ENCODE measurements at places on chromosomes 13 and 19.
A peak's percentile ranks its signal among the peaks of the same experiment; 100 is the strongest.

DNA sequence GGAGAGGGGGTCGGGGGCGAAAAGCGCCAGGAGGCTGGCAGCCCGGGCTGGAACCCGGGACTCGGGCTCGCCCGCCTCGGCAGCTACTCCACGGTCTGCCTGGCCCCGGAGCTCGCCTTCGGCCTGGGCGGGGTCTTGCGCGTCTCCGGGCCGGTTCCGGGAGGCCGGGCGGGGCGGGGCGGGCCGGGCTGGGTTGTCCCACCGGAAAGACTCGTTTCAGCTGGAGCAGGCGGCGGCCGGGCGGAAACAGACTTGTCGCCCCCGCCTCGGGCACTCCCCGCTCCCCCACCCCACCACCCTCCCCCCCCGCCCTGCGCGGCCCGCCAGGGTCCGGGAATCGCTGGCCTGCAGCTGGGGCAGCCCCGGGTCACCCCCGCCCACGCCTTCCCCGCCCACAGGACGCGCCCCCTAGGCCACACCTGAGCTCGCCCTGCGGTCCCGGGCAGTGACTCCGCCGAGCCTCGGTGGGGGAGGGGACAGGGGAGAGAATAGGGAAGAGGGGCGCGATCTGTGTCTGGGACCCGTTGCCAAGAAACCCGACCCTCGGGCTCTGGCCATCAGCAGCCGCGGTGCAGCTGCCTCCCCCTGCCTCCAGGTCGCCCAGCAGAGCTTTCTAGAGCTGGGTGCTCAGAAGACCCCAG lies 109.4 kb downstream of the KCTD15 start:
- peak; percentile 20 for DNase-seq

DNA sequence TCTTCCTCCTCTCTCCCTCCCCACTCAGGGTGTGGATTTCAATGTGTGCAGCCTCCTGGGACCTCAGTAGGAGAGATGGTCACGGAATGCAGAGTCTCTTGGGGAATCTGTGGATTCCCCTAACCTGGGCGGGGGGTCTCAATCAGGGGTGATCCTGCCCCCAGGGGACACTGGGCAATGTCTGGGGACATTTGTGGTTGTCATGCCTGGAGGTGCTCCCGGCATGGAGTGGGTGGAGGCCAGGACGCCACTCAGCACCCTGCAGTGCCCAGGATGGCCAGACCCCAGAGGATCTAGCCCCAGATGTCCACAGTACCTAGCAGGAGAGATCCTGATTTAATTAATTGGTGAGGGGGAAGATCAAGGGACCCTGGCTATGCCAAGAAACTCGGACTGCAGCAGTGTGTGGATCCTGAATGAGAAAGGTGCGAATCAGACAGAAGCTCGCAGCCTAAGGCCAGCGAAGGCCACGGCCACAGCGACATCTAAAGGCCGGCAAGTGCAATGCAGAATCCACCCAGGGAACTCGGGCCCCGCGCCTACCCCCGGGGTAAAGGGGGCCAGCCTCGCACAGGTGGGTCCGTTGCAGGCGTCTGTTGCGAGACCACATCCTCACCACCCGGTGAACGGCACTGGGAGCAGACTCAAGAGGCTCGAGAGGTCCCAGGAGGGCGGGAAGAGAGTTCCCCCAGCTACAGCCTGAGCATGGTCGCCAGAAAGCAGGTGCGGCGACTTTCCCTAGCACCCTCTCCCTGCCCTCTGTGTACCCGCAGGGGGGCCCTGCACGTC lies 88.8 kb downstream of the GNG7 start:
- peak; percentile 47 for DNase-seq

DNA sequence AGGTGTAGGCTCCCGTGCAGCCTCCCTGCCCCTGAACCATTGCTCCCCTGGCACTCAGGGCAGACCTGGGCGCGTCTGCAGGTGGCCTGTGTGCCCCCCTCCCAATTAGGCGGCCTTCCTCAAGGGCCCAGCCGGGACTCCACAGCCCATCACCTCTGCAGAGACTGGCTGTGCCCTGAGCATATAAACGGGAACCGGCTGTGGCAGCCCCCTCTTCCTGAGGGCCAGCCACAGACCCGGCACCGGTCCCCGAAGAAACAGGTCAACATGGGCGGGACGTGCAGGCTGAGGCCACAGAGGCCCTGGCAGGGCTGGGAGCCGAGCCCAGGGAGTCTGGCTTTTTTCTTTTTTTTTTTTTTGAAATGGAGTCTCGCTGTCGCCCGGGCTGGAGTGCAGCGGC lies 12.0 kb downstream of the PIAS4 start:
- DNase-seq = no peak

GRCh38 chr13:51297556-51297955 lies 41.9 kb upstream of the SERPINE3 start:
- DNase-seq = no peak

DNA sequence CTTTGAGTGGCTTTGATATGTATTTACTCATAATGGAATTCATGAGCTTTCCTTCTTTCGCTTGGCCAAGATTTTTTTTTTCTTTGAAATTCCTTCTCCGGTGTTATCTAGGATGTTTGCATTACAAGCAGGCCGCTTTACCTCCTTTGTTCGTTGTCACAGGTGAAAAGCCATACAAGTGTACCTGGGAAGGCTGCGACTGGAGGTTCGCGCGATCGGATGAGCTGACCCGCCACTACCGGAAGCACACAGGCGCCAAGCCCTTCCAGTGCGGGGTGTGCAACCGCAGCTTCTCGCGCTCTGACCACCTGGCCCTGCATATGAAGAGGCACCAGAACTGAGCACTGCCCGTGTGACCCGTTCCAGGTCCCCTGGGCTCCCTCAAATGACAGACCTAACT lies 16.7 kb downstream of the KLF5 start:
- DNase-seq = no peak

GRCh38 chr13:100039740-100040139 lies 49.2 kb upstream of the PCCA start:
- DNase-seq = peak; percentile 4

GRCh38 chr19:20325151-20325550 lies 158.1 kb downstream of the ZNF486 start:
- no peak for DNase-seq

DNA sequence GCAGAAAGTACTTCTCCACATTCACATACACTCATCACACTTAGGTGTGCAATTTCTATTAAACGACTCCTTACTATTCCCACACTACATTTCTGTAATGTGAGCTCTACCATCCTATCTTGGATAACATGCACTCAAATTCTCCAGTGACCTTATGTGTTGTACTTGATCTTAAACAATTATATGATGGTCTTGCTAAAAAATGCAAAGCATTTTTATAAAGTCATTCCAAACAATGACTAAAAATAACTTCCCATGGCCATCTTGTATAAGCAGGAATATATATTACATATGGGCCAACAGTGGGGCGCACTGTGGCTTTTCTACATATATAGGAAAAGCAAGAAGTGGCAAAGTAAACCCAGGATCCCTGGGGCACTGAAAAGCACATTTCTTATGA lies 155.5 kb downstream of the FLT1 start:
- peak; percentile 89 for DNase-seq

- peak; percentile 97 for DNase-seq
Observed at GRCh38 chr13:98476538-98476966, 100.4 kb downstream of the STK24 start.

GRCh38 chr19:56350416-56351045 lies 35.9 kb upstream of the ZSCAN5A start:
- peak; percentile 49 for DNase-seq

DNA sequence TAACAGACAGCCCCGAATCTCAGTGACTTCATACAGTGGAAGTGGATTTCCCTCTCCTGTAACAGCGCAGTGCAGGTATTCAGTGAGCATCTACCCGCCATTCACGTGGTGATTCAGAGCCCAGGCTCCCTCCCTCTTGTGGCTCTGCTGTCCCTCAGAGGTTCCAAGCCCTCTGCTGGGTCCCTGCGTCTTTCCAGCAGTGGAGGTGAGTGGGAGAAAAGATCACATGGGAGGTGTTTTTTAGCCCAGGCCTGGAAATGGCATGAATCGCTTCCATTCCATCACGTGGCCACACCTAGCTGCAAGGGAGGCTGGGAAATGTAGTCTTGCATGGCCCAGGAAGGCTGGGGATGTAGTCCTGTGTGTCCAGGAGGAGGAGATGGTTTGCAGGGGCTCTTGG lies 61.4 kb downstream of the DPF1 start:
- DNase-seq = no peak

- DNase-seq = no peak
Observed at GRCh38 chr19:10105509-10106099, 558 bp upstream of the PPAN start.

DNA sequence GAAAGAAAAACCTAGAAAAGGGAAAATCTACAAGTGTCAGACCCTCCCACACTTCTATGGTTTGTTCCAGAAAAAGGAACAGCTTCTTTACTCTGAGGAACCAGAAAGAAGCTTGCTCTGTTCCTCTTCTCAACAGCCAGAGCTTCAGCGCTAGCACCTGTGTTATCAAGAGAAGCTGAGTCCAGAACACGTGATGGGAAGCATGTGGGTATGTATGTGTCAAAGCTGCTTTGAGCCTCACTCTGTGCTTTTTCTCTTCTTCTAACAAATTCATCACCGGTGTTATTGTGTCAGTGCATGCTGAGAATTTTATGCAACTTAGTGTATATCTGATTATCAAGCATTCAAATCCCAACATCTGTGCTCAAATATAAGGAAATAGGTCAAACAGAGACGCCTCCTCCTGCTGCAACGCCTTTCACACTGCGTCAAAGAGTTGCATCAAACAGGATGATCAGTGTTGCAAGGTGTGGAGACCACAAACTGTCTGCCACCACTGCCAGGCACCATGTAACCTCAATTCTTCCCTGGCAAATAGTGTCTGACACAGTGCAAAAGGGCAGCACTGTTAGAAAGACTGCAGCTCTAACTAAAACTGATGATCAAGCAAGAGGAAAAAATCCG lies 83.9 kb downstream of the LRRC63 start:
- no peak for DNase-seq

DNA sequence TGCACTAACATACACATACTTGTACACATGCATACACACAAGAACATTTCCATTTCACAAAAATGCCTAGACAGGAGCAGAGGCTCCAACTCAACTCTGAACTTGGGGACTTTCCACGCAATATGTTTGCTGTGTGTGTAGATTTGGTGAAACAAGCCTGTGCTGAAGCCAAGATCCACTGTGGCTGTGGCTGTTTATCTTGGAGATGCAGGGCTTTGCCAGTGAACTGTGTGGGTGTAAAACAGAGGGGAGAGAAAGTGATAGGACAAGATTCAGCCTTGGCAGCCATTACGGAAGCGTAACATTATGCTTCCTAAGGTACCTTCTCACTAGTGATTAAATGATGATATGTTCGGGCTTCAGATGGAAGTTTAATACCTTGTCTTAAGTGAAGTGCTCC lies 73.2 kb upstream of the MBNL2 start:
- DNase-seq = no peak

GRCh38 chr13:67023130-67023876 lies 206.8 kb downstream of the PCDH9 start:
- DNase-seq = peak; percentile 18

DNA sequence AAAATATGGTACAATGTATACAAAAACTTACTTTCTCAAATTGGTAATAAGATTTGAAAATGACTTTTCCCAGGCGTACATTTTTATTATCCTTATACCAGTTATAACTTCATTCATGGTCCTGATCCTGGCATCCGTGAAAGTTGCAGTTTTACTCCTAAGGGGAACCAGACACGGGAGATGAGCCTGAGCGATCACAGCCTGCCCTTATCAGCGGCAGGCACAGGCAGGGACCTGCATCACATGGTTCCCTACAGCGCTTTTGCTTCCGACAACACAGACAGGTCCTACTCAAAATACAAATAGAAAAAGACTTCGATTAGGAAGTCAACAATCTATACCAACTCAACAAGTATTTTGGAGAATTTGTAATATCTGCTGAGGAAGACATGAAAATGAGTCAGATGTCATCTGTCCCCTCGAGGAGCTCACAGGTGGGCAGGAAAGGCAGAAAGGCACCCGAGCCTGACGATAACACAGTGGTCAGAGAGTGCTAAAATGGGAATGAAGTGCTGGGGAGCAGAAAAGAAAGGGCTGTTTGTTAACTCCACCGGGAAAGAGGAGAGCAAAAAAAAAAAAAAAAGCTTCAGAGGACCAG lies 93.4 kb downstream of the ABCC4 start:
- DNase-seq = no peak

- DNase-seq = no peak
Observed at GRCh38 chr13:41774605-41775218, 186.2 kb downstream of the VWA8 start.

DNA sequence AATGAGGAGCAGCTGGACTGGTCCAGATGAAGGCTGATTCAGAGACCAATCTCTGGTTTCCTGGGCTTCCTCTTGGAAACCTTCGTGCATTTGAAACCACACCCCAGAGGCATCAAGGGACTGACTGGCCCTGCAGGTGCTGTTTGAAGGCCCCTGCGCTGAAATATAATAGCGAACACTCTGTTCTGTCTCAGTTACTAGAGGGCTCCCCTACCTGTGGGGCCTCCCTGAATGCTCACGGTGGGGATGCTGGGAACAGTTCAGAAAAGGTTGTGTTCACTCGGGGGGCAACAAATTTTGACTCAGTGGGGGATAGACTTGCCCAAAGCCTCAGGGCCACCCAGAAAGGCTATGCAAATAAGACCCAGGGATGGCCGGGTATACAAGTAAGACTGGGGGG lies 6.4 kb downstream of the CCDC8 start:
- no peak for DNase-seq

GRCh38 chr19:50311723-50312635 lies 17.2 kb downstream of the KCNC3 start:
- DNase-seq = no peak

DNA sequence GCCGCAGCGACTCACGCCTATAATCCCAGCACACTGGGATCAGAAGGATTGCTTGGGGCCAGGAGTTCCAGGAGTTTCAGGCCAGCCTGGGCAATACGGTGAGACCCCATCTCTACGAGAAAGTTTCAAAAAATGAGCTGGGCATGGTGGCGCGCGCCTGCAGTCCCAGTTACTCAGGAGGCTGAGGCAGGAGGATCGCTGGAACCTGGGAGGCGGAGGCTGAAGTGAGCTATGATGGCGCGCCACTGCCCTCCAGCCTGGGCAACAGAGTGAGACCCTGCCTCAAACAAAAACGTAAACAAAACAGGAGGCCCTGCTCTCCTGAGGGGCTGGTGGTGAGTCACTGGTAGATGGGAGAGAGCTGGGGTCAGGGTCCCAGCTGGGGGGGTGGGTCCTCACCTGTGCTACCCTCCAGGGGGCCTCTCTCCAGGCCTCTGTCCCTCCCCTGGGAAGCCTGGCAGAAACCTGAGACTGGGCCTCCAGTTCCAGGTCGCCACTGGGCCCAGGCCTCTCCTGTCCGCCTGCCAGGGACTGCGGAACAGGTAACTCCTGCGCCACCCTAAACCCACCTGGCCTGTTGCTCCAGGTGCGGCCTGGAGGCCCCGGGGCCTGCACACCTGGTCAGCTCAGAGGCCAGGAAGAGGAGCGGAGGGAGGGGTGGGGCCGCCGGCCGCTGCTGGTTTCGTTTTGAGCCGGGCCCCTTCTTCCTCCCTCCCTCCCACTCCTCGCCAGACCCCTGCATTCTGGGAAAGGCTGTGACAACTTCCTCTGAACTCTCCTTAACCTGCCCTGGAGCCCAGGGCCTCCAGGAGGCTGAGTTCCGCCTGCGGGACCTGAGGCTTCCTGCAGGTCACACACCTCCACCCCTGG lies 17.2 kb upstream of the ZBTB7A start:
- no peak for DNase-seq

- DNase-seq = no peak
Observed at GRCh38 chr13:60755380-60756163, 358.6 kb downstream of the TDRD3 start.
